Stimulated activated CD4-positive, alpha-beta T cell treated with anti-CD3 and anti-CD28 coated beads, TNF-alpha, amount 100 ng/mL, for 4 hours (primary cell): ENCODE measurements at places on chromosomes 11 and 22.

DNA sequence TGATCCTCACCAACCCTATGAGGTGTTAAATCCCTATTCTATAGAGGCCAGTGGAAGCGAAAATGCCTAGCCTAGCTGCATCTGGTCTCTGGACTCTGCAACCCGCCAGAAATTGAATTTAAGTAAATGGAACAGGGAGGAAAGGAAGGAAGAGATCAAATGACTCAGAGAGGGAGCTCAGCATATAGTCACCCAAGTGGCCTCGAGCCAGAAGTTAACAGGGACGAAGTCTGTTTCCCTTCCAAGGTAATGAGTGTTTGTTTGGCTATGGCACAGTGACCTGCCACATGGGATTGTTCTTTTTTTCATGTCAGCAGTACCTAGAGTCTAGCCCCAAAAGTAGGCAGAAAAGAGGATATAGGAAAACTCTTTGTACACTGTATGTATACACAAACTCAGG lies 66.3 kb downstream of the PAK1 start:
- no peak for DNase-seq

DNA sequence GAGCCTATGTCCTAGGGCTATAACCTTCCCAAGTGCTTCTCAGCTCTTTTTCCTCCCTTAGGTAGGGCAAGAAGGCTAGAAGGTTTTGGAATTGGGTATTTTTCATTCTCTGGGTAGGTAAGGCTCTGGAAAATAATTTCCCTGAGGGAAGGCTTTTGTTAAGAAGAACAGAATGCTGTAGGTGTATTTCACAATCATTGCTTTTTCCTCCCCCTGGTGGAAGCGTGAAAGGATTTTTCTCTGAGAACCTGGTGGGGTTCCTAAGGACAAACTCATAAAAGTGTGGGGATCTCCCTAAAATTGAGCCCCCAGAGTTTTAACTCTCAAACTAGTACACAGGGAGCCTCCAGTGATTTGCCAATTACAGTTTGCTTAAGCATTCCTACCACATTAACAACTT lies 41.1 kb upstream of the NARS2 start:
- no peak for DNase-seq

DNA sequence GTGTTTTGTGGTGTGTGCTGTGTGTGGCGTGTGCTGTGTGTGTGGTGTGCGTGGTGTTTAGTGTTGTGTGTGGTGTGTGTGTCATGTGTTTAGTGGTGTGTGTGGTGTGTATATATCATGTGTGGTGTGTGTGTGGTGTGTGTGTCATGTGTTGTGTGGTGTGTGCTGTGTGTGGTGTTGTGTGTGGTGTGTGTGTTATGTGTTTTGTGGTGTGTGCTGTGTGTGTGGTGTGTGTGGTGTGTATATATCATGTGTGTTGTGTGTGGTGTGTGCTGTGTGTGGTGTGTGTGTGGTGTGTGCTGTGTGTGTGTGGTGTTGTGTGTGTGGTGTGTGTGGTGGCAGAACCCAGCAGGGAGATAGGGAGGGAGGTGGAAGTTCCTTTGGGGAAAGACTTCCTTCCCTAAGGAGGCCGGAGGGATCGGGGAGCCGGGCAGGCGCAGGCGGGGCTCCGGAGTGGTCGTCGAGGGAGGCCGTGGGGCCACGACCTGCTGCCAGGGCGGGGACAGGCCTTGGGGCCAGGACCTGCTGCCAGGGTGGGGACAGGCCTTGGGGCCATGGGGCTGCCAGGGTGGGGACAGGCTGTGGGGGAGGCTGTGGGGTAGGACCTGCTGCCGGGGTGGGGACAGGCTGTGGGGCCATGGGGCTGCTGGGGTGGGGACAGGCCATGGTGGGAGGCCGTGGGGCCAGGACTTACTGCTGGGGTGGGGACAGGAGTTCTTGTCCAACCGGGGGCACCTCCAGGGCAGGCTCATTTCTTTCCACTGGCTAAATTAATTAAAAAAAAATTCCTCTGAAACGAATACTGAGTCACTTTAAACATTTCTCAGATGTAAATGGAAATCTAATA lies 15.2 kb downstream of the PIM3 start:
- no peak for DNase-seq

GRCh38 chr11:129410395-129410960 lies 34.8 kb downstream of the BARX2 start:
- DNase-seq, result no peak

DNA sequence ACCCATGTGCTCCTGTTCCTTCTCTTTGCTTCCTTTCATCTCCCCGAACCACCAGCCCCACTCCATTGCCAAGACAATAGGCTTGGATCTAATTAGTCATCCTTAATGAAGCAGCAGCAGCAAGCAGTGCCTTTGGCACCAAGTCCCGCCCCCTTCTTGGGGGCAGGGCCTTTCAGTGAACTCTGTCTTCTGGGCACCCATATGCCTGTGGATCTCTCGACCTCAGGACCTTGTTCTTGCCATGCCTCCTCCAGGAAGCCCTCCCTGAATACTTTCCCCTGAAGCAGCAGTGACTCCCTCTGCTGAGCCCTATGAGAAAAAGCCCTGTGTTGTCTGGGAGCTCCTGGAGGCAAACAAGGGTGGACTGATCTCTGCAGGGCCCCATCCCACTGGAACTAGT lies 32.1 kb downstream of the ARHGEF17 start:
- no peak for DNase-seq

DNA sequence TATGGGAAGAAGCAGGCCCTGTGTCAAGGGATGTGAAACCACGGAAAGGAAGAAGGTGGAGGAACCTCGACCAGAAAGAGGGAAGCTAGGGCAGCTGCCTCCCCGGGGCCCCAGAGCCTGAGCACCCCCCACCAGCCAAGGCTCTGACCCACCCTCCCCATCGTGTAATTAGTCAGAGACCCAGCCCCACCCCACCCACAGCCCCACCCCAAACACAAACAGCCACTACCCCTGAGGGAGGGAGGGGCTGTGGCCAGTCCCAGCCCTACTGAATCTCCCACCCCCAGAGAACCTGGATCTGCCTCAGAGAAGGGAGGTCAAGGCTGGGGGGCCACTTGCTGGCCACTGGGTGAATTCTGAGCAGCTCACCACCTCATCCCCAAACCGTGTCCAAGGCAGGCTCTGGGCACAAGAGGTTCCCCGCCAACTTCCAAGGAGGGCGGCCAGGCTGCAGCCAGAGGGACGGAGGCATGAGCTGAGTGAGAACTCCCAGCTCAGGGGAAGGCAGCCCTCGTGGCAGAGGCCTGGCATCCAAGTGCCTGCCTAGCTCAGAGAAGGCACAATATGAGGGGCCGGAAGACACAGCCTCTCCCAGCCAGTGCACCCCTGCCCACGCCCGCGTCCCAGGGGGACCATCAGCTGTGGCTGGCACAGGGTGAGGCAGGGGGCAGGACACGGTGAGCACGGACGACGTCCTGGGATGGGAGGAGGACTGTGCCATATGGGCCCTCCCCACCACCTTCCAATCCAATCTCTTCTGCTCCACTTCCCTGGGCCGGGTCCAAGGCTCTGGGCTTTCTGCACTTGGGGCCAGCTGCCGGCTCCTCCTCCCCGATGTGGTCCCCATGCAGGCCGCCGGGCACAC lies 2.7 kb downstream of the PLXNB2 start:
- DNase-seq, result no peak

DNA sequence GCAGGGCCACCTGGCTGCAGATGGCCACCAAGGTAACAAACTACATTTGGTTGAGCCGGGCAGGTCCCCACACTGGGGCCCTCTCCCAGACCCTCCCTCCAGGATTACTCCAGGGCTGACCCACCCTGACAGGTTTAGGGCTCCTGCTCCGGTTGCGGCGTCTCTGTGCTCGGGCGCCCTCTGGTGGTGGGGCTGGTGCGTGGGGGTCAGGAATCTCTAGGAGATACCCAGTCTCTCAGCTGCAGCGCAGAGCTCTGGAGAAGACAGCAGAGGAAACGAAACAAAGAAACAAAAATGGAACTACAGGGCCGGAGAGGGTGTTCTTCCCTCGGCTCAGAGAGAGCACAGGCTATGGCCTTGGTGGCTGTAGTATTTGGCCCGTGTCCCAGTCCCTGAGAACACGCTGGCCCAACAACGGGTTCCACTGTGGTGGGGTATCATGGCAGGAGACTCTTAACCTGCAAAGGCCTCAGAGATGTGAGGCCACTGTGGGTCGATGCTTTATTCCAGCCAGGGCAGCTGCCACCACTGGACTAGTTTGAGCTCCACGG lies 2.4 kb downstream of the C11orf96 start:
- peak; percentile 52 for DNase-seq

DNA sequence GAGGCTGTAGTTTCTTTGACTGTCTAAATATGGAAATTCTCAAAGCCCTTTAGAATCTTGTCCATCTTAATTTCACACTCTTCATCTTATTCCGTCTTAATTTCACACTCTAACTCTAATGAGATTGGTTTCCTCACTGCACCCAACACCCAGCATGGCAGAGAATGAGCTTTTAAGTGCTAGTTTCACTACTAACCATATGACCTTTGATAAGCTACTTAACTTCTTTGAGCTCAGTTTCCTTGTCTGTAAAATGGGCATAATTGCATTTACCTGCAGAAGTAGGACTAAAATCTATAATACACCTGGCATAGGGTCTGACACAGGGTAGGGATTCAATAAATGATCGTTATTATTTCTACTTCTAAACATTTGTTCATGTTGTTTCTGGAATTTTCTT lies 30.4 kb downstream of the TBCEL start:
- DNase-seq, result no peak

DNA sequence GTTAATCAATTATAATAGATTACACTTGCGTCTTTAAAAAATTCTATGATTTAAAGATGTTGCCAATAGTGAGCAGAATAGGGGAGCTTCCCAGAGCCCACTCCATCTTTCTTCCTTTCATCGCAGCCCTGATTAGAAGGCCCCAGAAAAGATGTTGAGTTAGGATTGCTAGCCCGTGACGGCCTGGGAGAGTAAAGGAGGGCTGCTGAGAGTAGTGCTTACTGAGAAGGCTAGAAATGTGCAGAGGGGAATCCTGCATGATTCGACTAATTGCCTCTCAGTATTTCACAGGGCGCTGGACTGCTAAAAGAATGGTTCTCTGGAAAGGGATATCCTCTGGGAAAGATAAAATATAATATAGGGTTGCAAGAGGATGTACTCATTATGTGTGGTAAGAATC lies 160.5 kb downstream of the C11orf87 start:
- DNase-seq, result no peak

- DNase-seq, result no peak
Measured at GRCh38 chr22:39351689-39352214, 2.0 kb downstream of the SYNGR1 start.

DNA sequence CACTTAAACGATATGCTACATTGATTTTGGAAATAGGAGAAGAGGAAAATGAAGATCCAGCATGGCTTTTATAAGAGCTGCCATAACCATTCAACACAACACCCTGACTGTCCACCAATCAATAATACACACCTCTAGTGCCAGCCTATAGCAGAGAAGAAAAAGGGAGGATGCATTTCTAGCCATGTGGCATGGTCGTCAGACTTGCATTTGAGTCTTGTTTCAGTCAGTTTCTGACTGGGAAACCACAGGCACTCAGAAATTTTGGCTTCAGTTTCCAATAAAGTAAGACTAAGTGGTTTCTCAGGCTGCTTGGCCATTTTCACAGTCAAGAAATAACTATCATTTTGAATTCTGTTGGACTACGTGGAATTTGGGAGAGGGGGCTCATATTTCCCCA lies 523.5 kb upstream of the LRRC4C start:
- no peak for DNase-seq

DNA sequence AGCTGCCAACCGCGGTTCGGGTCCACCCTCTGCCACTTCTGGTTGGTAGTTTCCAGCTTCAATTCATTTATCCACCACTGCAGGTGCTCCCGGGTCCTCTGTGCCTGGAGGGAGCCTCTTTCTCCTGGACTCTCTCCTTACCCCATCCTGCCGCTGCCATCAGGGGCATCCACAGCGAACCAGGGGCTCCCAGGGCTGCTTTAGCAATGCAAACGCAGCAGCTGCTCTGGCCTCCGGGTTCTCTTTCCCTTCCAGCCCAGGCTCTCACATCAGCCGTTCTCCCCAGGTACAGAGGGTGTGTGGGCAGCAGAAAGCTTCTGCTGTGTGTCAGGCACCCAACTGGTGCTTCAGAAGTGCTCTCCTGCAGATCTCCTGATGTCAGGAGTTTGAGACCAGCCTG lies 27.9 kb downstream of the NFAM1 start:
- DNase-seq, result no peak

GRCh38 chr11:7251487-7251835 lies 243 bp upstream of the SYT9 start:
- no peak for DNase-seq

- DNase-seq, result no peak
Measured at GRCh38 chr11:58574881-58575280, 775 bp downstream of the LPXN start.

- no peak for DNase-seq
Measured at GRCh38 chr22:23773483-23774113, 949 bp downstream of the MMP11 start.

DNA sequence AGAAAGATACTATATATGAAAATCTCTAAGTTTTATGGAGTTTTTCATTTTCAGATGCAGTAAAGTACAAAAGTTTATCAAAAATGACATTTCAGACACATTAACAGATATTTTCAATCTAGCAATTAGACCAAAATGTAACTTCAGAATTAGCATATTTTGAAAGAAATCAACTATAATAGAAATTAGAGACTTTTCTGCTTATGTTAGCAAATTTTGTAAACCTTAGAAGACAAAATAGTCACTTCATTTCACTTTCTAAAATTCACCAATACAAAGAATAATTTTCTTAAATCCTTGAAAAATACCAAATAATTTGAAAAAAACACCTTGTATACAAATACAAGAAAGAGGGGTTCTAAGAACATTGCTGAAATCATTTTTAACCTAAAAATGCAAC lies 135.8 kb upstream of the FIBIN start:
- DNase-seq, result no peak

- DNase-seq, result no peak
Measured at GRCh38 chr11:46930089-46930488, 6.5 kb upstream of the CSTPP1 start.

GRCh38 chr22:17501679-17502285 lies 61.5 kb upstream of the SLC25A18 start:
- DNase-seq, result no peak
